B cell (primary cell): ENCODE measurements at places on chromosomes 7 and 10.

DNA sequence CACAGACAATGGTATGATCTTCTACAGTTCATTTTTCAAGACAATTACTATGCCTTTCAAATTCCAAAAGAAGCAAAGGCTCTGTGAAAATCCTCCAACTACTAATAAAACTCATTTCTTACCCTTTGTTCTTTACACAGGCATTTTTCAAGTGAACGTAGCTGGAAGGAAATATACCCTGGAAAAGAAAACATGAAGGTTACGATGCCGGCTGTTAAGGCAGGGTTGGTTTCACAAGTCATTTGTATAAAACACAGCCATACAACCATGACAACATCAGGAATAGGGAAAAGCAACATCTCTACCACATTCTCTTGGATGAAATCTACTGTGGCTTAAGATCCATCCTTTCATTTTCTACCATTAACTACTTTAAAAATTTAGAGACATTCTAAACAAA lies 207.9 kb downstream of the DOCK4 start:
- no peaks in the 10 kb centered on the region for H3K4me1 ChIP-seq
- DNase-seq = no peak
- H3K27ac ChIP-seq = no peak overlapping the region
- H3K4me3 ChIP-seq = no peak overlapping the region
- H3K36me3 ChIP-seq = no peaks in the 10 kb centered on the region

GRCh38 chr10:91694170-91694794 lies 61.4 kb upstream of the PPP1R3C start:
- no peak overlapping the region for H3K27ac ChIP-seq
- no peaks in the 10 kb centered on the region for H3K36me3 ChIP-seq
- DNase-seq = peak; percentile 17
- no peak overlapping the region for H3K4me3 ChIP-seq

GRCh38 chr10:88386204-88386788 lies 196.8 kb downstream of the RNLS start:
- no peaks in the 10 kb centered on the region for H3K27me3 ChIP-seq
- no peak for DNase-seq
- peak overlapping the region; percentile 59 for H3K4me3 ChIP-seq

DNA sequence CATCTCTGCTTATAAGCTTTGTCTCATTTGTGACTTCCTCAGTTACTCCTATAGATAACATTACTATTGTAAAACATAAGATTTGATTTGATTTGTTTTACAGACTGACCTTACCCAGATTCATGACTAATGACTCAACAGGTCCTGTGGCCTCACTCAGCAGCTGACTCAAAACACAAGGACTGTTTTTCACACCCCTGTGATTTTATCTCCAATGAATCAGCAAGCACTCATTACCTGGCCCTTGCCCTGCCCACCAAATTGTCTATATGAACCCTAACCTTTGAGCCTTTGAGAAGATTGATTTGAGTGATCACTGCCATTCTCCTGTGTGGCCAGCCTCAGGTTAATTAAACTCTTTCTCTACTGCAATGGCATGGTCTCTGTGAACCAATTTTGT lies 1064.6 kb upstream of the LRRTM3 start:
- H3K36me3 ChIP-seq = no peaks in the 10 kb centered on the region
- H3K4me1 ChIP-seq = no peaks in the 10 kb centered on the region
- H3K4me3 ChIP-seq = no peak overlapping the region
- DNase-seq = no peak

DNA sequence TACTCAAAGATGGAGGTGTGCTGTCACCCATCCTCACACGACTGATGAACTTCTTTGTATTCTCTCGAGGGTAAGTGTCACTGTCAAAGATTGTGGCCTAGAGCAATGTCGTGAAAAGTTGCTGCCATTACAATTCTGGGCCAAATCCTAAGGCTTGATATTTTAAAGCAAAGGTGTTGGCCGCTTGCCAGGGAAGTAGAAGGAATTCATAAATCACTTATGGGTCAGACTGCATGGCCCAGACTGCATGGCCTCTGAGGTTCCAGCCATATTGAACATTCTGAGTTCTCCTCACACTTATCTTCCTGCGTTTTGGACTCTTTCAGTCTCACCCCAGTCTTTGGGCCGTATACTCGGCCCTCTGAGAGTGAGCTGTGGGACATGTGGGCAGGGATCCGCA lies 8.6 kb downstream of the MEST start:
- H3K27ac ChIP-seq = no peak overlapping the region
- no peak overlapping the region for H3K4me3 ChIP-seq
- H3K36me3 ChIP-seq = peaks cover 12% of the 10 kb centered on the region
- no peaks in the 10 kb centered on the region for H3K27me3 ChIP-seq
- H3K4me1 ChIP-seq = no peaks in the 10 kb centered on the region

- H3K27me3 ChIP-seq = no peaks in the 10 kb centered on the region
- H3K27ac ChIP-seq = no peak overlapping the region
- peaks cover 13% of the 10 kb centered on the region for H3K4me1 ChIP-seq
- H3K36me3 ChIP-seq = no peaks in the 10 kb centered on the region
- no peak overlapping the region for H3K4me3 ChIP-seq
Observed at GRCh38 chr7:22477876-22478450, 22.0 kb downstream of the STEAP1B start.

DNA sequence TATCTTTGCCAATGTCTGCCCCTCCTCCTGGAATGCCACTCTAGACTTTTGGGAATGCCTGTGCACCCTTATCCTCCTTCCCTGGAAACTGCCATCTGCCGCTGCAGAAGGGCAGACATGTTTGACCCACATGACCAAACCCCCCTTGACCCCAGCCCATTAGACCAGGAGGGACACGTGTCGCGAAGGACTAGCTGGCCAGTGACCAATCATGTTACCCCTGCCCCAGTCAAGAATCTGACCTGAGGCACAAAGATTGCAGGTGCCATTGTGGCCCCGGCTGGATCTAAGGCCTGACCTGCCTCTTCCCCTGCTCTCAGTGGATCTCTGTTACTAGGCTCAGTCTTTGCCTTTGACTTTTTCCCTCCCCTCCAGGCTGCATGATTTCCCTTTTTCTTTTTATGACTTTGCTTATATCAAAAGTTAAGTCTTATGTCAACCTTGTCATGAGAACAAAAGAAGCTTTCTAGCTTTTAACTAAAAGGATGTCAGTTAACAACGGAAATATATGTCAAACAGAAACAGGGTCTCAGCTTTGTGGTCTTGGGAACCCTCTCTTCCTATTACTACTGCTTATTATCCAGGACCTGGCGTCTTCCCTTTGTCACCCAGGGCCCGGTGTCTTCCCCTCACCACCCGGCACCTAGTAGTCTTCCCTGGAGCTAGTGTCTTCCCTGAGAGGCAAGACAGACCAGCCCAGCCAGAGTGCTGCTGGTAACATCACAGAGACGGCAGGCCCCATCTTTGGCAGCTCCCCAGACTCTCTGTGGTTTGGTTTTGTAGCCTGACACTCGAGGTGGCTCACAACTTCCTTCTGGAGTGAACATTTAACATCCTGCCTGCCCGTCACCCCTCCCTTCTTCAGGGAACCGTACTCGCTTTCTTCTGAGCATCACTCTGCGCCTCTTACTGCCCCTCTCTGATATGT lies 24.4 kb upstream of the PPIF start:
- H3K4me3 ChIP-seq = no peak overlapping the region
- no peaks in the 10 kb centered on the region for H3K36me3 ChIP-seq
- no peak overlapping the region for H3K27ac ChIP-seq
- H3K27me3 ChIP-seq = no peaks in the 10 kb centered on the region

GRCh38 chr10:32340596-32341180 lies 6.3 kb downstream of the EPC1 start:
- no peak overlapping the region for H3K27ac ChIP-seq
- peaks cover 56% of the 10 kb centered on the region for H3K4me1 ChIP-seq
- H3K36me3 ChIP-seq = peaks cover 14% of the 10 kb centered on the region
- H3K27me3 ChIP-seq = no peaks in the 10 kb centered on the region
- DNase-seq = no peak

- no peak overlapping the region for H3K4me3 ChIP-seq
- no peak for DNase-seq
- no peaks in the 10 kb centered on the region for H3K27me3 ChIP-seq
- no peak overlapping the region for H3K27ac ChIP-seq
- no peaks in the 10 kb centered on the region for H3K36me3 ChIP-seq
Observed at GRCh38 chr7:143979359-143979758, 20.8 kb upstream of the OR6B1 start.

DNA sequence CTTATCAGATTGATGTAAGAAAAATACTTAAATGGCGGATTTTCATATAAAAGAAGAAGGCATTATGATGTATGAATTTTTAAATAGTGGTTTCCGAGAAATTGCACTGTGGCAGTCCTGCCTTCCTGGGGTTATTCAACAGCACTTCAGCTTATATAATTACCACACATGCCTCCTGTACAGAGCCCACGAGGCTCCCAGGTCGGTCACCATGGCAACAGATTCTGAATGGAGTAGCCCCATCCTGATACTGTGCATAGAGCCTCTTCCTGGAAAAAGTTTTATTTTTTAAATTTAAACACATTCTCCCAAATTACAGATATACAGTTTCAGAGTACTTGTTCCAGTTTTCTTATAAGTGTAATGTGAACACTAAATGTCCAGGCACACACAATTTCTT lies 15.9 kb upstream of the ASB4 start:
- DNase-seq = no peak
- no peak overlapping the region for H3K27ac ChIP-seq
- H3K36me3 ChIP-seq = no peaks in the 10 kb centered on the region
- no peak overlapping the region for H3K4me3 ChIP-seq

DNA sequence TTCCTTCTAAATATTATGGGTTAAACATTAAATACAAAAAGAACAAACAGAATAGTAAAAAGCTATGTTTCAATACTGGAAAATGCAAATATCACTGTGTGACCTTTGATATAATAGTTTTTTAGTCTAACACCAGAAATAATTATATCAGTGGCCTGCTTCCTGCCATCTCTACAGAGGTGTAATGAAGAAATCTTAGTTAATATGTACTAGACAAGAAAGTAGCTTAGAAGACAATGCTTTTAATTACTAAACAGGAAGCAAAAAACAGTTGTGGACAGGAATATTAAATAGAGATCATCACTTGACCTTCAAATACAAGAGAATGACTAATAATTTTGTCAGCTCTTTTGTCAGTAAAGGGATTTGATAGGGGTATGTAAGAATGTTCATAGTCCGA lies 47.4 kb upstream of the LRRN3 start:
- H3K27ac ChIP-seq = no peak overlapping the region
- H3K36me3 ChIP-seq = no peaks in the 10 kb centered on the region
- no peaks in the 10 kb centered on the region for H3K4me1 ChIP-seq

- H3K4me1 ChIP-seq = no peaks in the 10 kb centered on the region
- no peaks in the 10 kb centered on the region for H3K27me3 ChIP-seq
- no peak overlapping the region for H3K27ac ChIP-seq
- no peaks in the 10 kb centered on the region for H3K36me3 ChIP-seq
Observed at GRCh38 chr7:70165477-70166170, 567.3 kb downstream of the AUTS2 start.

DNA sequence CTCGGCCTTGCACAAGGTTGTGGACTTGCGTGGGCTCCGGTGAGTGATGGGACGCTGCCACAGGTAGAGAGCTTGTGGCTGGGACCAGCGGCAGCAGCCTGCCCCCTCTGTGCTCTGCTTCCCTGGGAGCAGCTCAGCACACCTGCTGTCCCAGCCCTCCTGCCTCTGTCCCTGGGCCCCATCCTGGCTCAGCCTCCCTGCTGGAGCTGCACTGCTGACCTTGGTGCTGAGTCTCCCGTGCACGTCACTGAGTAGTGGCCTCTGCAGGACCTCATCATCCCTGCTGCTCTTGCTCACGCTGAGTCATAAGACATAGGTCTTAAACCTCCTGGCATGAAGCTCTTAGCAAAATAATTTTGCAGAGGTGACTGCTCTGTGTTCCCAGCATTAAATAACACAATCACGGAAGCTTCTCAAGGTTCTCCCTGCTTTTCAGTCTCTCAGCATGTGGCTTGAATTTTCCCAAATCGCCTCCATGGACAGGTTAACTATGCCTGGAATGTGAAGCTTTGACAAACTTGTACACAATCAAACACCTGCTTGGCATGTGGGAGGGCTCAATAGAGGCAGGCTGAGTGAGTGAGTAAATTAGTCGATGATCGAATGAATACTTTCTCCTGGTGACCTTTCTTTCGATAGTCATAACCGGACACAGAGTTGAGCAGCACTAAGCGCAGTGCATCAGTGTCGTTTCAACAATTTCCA lies 63.8 kb upstream of the NPS start:
- no peaks in the 10 kb centered on the region for H3K36me3 ChIP-seq
- H3K27me3 ChIP-seq = no peaks in the 10 kb centered on the region
- H3K27ac ChIP-seq = no peak overlapping the region
- no peak overlapping the region for H3K4me3 ChIP-seq
- DNase-seq = no peak
- H3K4me1 ChIP-seq = no peaks in the 10 kb centered on the region

- DNase-seq = no peak
- no peaks in the 10 kb centered on the region for H3K36me3 ChIP-seq
- no peak overlapping the region for H3K27ac ChIP-seq
- no peaks in the 10 kb centered on the region for H3K27me3 ChIP-seq
Observed at GRCh38 chr10:52621635-52622079, 150.9 kb downstream of the MBL2 start.

DNA sequence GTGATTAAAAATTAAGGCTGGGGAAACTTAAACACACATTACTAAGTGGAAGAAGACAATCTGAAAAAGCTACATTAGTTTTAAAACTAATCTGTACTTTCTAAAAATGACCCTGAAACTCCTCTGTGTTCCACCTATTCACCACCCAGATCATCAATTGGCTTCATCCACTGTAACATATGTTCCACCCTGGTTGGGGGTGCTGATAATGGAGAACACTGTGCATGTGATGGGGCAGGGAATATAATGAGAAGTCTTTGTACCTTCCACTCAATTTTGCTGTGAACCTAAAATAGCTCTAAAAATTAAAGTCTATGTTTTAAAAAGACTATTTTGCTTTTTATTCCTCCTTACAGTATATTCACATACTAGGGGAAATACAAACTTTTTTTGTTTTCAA lies 132.7 kb downstream of the CNOT4 start:
- no peak overlapping the region for H3K27ac ChIP-seq
- no peaks in the 10 kb centered on the region for H3K4me1 ChIP-seq
- no peak overlapping the region for H3K4me3 ChIP-seq

GRCh38 chr10:118499186-118499585 lies 96.3 kb downstream of the PRLHR start:
- no peaks in the 10 kb centered on the region for H3K36me3 ChIP-seq
- no peak for DNase-seq
- no peak overlapping the region for H3K27ac ChIP-seq
- H3K4me3 ChIP-seq = no peak overlapping the region
- H3K4me1 ChIP-seq = no peaks in the 10 kb centered on the region

GRCh38 chr7:156063241-156063810 lies 251.1 kb upstream of the SHH start:
- DNase-seq = no peak
- H3K4me3 ChIP-seq = no peak overlapping the region
- H3K27ac ChIP-seq = no peak overlapping the region
- no peaks in the 10 kb centered on the region for H3K36me3 ChIP-seq
- H3K4me1 ChIP-seq = no peaks in the 10 kb centered on the region

- no peak for DNase-seq
- H3K36me3 ChIP-seq = no peaks in the 10 kb centered on the region
- H3K27me3 ChIP-seq = peaks cover 3% of the 10 kb centered on the region
- no peak overlapping the region for H3K27ac ChIP-seq
- no peaks in the 10 kb centered on the region for H3K4me1 ChIP-seq
Observed at GRCh38 chr10:59633063-59633462, 76.6 kb downstream of the SLC16A9 start.
